T-cell (primary cell): ENCODE measurements at places on chromosomes 6 and 20. TPM values are rescaled to one million over a fixed set of nuclear protein-coding genes. Genes with fewer than 3 reads are reported as not detected.

Gene FERMT1
- total RNA-seq: 0.22 TPM

Gene MARCKS
- 2.6 TPM for total RNA-seq

Gene SRXN1
- total RNA-seq: 1.5 TPM

Gene PLCB4
- not detected for total RNA-seq

Gene SESN1
- 75.5 TPM for total RNA-seq

- H3K4me3 ChIP-seq: no peak overlapping the region
- peaks cover 3% of the 10 kb centered on the region for H3K4me1 ChIP-seq
- no peak overlapping the region for H3K27ac ChIP-seq
- no peak for DNase-seq
- no peaks in the 10 kb centered on the region for H3K36me3 ChIP-seq
Observed at GRCh38 chr6:163367497-163368183, 46.9 kb upstream of the QKI start.

DNA sequence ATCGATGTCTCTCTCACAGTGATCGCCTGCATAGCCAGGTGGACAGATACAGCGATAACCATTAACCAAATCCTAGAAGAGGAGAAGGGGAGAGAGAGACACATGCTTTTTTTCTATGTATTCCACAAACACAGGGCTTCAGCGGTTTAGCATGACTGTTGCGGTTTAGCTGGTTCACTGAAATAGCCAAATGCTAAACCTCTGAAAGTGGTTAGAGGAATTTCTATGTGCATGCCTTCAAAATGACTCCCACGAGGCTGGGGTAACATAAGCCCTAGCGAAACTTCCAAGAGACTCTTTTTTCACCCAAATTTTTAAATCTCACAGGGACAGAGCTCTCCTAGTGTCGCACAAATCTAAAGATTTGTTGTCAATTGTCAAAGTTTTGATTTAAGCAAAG, 25.1 kb downstream of the JAG1 start:
- no peaks in the 10 kb centered on the region for H3K27me3 ChIP-seq
- H3K27ac ChIP-seq: no peak overlapping the region
- no peak overlapping the region for H3K4me3 ChIP-seq

DNA sequence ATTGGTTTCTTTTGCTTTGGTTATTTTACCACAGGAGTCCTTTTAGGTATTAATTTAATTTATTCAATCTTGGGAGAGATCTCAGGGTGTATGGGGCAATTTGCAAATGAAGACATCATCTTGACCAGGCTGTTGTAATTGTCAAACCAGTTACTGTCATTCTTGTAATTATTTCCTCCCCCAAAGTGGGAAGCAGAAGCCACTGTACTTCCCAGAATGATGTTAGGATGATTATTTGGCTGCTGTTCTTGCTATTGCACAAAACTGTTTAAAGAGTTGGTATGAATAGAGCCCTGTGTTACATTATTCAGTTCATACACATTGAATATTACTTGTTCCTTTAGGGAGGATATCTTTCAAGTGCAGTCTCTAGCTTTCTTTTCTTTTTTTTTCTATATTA, 1.7 kb downstream of the TAAR6 start:
- no peaks in the 10 kb centered on the region for H3K4me1 ChIP-seq
- no peak overlapping the region for H3K4me3 ChIP-seq
- no peak for DNase-seq
- H3K27ac ChIP-seq: no peak overlapping the region

GRCh38 chr6:143007646-143008045, 53.0 kb upstream of the AIG1 start:
- H3K4me1 ChIP-seq: no peaks in the 10 kb centered on the region
- H3K36me3 ChIP-seq: no peaks in the 10 kb centered on the region
- no peak for DNase-seq
- H3K27ac ChIP-seq: no peak overlapping the region

DNA sequence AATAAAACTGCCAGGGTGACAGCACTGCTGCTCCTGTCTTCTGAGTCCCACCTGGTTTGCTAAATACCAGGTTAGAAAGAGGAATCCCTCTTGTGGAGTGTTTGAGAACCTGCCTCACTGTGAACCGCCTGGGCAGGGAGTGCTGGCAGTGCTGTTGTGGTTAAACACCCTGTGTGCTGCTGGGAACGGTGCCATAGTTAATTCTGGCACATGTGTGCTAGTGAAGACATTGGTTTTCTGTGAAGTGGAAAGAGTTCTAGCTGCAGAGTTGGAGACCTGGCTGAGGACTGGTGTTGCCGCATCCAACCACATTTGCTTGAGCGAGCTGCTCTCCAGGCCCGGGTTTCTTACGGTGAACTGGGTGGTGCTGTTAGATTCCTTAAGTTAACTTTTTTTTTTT, 72.7 kb downstream of the IGF2R start:
- H3K4me3 ChIP-seq: no peak overlapping the region
- H3K4me1 ChIP-seq: peaks cover 5% of the 10 kb centered on the region
- H3K27me3 ChIP-seq: no peaks in the 10 kb centered on the region

GRCh38 chr6:117352466-117353081, 73.2 kb downstream of the ROS1 start:
- no peaks in the 10 kb centered on the region for H3K27me3 ChIP-seq
- H3K27ac ChIP-seq: no peak overlapping the region
- no peak for DNase-seq
- no peaks in the 10 kb centered on the region for H3K4me1 ChIP-seq
- H3K4me3 ChIP-seq: no peak overlapping the region
- H3K36me3 ChIP-seq: no peaks in the 10 kb centered on the region

DNA sequence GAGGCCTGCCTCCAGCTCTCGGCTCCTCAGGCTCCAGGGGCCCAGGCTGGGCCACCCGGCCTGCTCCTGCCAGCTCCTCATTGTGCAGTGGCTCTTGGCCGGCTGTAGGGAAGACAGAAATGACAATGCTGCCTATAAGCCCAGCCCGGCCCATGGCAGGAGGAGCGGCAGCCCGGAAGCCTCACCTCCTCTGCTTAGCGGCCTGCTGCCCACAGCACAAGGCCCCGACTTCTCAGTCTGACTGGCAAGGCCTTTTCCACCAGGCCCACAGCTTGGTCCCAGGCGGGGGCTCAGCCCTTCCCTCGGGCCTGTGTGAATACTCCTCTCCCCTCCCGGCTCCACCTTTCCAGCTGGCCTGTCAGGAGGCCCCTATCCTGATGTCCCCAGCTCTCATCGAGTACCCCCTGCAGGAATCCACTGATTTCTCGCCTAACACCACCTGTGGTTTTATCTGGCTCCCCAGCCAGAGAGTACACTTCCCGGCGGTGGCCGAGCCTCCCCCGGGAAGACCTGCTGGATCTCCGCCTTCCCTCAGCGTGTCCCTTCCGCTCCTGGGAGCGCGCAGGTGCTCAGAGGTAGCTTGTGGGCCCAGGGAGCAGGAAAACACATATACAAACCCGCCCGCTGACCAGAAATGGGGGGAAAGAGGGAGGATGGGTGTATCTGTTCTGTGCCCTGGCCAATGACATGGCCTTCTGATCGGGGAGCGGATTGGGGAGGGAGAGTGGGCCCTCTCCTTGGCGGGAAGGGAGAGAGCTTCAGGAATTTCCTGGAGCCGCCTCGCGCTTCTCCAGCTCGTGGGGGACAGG, 963 bp downstream of the DDRGK1 start:
- H3K27ac ChIP-seq: peak overlapping the region; percentile 58
- H3K4me3 ChIP-seq: peak overlapping the region; percentile 97
- H3K27me3 ChIP-seq: peaks cover 4% of the 10 kb centered on the region
- peak; percentile 8 for DNase-seq
- H3K36me3 ChIP-seq: peaks cover 13% of the 10 kb centered on the region

- no peaks in the 10 kb centered on the region for H3K36me3 ChIP-seq
- no peak within 1 kb of the TSS for H3K27ac ChIP-seq
- no peak for DNase-seq
- H3K4me1 ChIP-seq: no peaks in the 10 kb centered on the region
- H3K27me3 ChIP-seq: peaks cover 14% of the 10 kb centered on the region
Observed at GRCh38 chr6:17392978-17393891, at the start of gene CAP2. Gene CAP2 (plus strand): TSS chr6:17393595. CDS start chr6:17421556, 27,961 bp downstream.
